Fibroblast of skin of left quadriceps (primary cell): ENCODE measurements at places on chromosomes 2 and 18.

DNA sequence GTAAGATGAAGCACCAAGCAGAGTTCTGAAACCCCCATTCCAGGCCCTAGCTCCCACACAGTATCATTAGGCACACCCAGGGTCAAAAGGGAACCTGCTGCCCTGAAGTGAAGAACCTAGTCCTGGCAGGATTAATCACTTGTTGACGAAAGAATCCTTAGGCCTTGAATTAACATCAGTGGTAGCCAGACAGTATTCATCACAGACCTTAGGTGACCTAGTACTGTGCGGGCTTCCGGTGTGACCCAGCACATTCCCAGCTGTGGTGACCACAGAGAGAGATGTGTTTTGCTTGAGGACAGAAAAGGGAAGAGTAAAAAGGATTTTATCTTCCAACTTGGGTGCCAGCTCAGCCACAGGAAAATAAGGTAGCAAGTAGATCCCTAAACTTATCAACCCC, 1071.4 kb upstream of the FAM98A start:
- no peak for DNase-seq

DNA sequence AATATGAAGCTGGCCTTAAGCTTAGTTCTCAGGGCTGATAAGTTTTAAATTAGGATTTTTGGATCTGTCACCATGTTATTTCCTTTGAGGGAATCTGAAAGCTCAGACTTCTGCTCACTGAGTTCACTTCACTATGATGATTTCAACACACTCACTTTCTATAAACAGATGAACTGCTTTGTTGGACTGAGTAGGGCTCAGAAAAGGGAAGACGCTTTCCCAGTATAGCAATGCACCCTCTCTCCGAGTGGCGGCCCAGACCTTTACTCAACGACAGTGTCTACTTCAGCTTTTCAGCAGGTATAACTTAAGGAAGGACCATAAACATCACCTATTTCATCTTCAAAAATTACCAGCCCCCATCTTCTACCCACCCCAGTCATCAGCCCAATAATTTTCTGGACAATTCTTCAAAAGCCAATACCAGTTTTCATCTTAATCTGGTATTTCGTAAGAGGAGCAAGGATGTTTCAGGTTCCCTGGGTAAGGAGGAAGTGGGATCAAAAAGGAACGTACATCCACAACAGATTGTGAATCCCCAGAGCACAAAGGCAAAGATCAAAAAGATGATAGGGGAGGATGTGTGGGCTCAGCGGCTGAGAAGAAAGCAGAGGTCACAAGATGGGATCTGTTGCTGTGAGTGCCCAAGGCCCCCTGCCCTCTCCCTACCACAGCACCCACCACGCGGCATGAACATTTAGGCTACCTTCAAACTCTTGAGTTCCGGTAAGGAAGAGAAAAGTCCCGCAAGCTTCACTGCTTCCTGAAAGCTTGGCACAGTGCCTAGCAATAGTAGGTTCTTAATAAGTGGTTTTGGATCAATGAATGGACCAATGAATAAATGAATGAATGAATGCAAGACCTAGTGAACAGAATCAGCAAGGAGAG, 41.9 kb downstream of the LPIN2 start:
- no peak for DNase-seq

DNA sequence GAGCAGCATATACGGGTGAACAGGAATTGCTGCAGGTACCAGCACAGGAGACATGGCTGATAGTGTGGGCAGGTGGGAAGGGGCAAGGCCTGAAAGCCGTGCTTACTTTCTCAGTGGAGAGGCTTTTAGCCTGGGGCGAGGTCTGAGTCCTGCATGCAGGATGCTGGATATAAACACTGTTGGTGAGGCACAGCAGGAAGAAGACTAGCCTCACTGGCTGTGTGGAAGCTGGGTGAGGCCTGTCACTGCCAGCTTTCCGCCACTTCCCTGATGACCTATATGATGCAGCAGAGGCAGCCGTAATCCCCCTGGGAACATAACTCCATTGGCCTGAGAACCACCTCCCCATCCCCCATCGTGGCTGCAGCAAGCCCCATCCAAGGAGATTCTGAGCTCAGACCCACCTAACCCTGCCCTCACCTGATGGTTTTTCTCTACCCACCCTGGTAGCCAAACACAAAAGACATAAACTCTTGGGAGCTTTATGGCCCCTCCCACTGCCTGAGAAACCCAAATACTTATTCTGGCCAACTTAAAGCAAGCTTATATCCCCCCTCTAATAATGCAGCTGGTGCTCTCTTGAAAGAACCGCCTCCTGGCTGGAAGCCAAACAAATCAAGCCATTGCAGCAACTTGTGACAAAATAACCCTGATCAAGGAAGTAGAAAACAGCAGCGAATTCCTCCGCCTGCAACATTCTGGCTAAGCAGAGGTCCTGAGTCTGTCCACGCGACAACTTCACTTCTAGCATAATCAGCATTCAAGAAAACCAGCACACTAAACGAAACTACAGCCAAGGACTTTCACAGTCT, 54.6 kb upstream of the DSC1 start:
- no peak for DNase-seq

DNA sequence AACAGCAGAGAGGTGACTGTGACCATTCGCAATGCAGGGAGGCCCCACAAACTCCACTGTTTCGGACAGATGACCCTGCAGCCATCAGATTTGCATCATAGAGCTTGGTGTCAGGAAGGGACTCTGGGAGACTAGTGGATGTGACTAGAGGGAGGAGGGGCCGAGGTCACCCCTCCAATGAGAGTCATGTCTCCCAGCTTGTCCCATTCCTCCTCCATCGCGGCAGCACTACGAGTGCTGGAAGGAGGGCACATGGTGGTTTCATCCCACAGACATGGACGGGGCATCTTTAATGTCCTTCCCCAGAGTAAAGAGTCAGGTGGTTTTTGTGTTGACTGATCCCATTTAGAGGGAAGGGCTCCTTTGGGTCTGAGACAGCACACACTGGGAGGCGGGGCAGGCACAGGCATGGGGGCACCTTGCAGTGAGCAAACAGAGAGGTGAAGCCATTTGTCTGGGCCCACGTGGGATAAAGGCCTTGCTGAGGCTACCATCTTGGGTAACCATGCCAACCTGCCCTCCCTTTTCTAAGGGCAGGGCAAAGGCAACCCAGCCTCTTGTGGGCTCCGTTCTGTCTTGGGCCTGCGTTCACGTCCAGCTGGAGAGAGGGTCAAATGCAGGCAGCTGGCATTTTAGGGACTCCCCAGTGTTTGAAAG, 208.1 kb downstream of the ASB1 start:
- no peak for DNase-seq

DNA sequence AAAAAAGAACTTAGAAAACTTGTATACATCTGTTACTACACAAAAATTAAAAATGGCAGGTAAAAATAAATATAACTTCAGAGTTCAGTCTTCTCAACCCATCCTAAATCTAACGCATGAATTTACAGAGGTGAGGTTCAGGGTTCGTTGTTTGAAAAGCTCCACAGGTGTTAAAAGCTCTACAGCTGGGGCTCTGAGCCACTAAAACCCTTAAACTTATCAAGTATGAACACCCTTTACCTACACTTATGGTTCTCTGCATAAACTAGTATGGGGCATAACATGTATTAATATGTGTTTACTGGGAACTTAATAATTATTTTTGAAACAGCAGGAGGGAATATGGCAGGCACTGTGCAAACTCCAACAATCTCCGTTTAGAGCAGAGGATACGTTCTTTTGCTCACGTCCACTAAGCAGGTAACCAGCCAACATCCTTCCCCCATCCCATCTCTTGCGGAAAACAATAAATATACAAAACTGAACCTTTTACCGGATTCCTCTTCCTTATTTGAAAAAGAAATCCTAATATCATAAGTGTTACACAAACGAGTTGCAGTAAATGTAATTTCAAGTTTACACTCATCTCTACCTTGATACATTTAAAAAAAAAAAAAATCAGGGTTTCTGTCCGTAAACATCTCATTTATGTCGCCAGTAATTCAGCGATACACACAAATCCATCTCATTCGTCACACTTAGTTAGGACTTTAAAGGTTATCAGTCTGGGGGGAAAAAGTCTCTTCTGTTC, 1.3 kb downstream of the PIAS2 start:
- no peak for DNase-seq

GRCh38 chr18:22550366-22550765, 132.7 kb upstream of the CTAGE1 start:
- no peak for DNase-seq

- no peak for DNase-seq
These were observed 102.2 kb upstream of the CELF4 start for GRCh38 chr18:37667836-37668235.

DNA sequence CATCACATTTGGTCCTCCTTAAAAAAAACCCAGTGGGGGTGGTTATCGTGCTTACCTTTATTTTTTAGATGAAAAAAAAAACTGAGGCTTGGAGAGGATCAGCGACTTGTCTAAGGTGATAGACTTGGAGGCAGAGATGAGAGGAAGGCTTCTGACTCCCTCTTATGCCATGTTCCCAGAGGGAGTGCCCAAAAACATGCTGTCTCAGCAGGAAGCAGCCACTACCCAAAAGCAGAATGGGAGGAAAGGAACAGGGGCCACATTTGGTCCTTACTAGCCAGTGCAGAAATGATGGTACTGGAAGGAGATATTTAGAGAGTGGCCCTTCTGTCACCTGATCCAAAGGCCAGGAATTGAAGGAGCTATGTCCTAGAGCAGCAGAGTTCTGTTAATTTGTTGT, 118.4 kb downstream of the B3GNT2 start:
- no peak for DNase-seq

GRCh38 chr2:127426501-127427354, 8.5 kb downstream of the PROC start:
- DNase-seq: no peak

- DNase-seq: no peak
These were observed 71.9 kb upstream of the KLHL29 start for GRCh38 chr2:23312996-23313606.

- DNase-seq: no peak
These were observed 27.5 kb downstream of the SOS1 start for GRCh38 chr2:39093218-39093898.

GRCh38 chr2:65453916-65454315, 21.5 kb upstream of the SPRED2 start:
- DNase-seq: no peak

DNA sequence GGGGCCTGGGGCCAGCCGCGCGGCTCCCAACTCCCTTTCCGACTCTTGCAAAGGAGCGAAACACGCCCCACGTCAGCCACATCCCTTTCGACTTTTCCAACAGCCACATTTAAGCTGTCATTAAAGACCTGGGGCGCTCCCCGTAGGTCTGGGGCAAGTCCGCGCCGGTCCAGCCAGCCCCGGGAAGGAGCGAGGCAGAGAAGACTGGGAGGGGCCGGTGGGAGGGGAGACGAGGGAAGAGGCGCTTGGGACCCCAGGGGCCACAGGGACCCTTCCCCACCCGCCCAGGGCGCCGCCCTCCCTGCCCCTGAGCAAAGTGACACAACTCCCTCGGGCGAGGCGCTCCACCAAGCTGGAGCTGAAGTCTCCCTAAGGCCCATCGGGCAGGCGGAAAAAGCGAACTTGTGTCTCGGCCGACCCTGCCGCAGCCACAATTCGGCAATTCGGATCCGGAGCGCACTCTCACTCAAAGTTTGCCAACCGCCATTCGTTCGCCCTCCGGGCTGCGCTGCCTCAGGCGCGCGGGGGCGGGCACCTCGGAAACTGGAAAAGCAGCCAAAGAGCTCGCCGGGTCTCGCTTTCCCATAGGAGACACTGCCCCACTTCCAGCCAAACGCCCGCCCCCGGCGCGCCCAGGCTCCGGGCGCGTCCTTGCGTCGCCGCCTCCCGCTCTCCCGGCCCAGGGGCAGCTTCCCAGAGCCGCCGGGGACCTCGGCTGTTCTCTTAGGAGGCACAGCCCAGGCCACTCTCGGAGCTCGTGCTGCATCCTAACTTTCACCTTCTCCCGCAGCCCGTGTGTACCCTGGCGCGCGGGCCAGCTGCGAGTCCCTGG, 1.1 kb upstream of the KCTD1 start:
- no peak for DNase-seq

DNA sequence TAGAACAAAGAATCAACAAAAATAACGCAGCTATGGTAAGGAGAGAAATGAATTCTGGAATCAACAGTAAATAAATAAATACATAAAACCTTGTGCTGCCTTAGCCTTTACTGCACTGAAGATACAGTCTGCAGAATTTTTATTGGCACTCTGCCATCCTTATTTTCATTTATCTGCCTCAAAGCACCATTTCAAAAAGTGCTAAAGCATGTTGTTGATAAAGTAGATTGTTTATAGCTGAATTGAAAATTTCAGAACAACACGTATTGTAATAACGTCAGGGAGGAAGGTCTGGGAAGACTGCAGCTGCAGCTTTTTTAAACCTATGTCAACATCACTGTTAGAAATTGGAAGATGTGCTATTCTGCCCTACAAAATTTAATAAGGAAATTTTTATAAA, 787.2 kb downstream of the PLCL1 start:
- DNase-seq: no peak

DNA sequence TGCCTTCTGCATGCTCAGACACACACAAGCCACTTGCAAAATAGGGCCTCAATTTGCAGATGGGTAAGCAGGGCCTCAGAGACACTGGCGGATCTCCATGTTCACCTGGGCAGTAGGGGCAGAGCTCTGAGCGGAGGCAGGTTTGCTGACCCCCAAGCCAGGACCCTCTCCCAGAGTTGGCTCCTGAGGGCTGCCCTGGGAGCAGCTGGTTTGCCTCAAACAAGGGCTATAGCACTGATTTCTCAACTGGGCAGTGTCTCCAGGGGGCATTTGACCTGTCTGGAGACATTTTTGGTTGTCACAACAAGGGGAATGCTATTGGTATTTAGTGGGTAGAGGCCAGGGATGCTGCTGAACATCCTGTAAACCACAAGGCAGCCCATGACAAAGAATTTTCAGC, 11.6 kb downstream of the GLI2 start:
- no peak for DNase-seq

- DNase-seq: no peak
These were observed 58.3 kb downstream of the CTIF start for GRCh38 chr18:48597110-48597509.

- no peak for DNase-seq
These were observed 15.2 kb downstream of the FBXO41 start for GRCh38 chr2:73268830-73269685.

DNA sequence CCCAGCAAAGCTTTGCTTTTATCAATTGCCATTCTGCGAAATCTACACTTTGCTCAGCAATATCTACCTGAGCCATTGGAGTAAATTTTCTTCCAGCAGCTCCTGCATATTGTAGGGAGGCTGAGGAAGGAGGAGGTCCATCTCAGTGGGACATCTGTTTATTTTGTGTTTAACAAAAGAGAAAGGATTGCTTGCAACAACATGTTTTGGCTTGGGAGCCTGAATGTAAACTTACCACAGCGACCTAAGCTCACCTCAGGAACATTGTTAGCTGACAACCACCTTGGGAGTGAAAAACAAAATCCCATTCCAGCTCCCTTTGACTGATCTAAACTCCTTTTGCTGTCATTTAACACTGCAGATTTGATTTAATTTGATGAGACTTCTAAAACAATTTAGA, 356.1 kb downstream of the SS18 start:
- DNase-seq: no peak

- no peak for DNase-seq
These were observed 18.4 kb downstream of the ZC3H6 start for GRCh38 chr2:112293636-112294401.

DNA sequence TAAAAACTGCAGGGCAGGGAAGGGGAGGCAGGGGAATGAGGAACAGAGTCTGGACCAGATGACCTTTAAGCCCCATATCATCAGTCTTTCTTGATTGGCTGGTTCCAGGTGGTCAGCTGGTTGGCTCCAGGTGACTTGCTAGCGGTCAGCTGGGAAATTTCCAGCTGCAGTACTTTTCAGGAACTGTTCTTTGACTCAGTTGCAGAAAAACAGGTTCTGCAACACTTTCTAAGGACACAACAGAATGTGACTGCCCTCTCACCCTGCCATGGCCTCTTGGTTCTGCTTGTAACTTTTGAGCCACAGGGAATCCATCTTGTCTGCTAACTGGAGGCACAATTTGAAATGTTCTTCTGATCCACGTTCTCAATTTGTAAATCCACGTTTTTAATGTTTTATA, 278.3 kb upstream of the LRATD1 start:
- no peak for DNase-seq
